ENCODE measurements at places on chromosomes 6 and 20.

DNA sequence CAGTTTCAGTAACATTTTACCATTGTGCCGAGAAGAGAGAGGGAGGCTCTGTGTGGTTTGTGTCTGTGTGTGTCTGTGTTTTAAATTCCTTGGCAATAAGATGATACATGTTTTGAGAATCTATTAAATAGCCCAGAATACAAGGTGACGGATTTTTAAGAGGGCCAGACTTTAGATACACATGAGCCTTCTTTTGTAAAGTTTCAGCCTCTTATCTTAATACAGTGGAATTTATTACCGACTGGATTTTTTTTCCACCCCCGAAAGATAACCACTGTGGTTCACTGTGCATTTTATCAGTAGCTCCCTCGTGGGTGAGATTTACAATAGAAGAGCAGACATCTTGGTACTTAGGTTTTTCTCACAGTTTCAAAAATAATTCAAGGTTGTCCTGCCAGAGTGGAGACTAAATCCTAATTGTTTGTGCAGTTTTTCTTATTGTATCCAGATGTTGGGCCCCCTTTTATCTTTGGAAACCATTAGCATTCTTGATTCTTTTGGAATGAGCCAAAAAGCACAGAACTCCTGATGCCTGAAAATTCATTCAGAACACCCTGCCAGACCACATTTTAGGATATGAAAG, 49.9 kb downstream of the STK4 start:
- DNase-seq: no peak

DNA sequence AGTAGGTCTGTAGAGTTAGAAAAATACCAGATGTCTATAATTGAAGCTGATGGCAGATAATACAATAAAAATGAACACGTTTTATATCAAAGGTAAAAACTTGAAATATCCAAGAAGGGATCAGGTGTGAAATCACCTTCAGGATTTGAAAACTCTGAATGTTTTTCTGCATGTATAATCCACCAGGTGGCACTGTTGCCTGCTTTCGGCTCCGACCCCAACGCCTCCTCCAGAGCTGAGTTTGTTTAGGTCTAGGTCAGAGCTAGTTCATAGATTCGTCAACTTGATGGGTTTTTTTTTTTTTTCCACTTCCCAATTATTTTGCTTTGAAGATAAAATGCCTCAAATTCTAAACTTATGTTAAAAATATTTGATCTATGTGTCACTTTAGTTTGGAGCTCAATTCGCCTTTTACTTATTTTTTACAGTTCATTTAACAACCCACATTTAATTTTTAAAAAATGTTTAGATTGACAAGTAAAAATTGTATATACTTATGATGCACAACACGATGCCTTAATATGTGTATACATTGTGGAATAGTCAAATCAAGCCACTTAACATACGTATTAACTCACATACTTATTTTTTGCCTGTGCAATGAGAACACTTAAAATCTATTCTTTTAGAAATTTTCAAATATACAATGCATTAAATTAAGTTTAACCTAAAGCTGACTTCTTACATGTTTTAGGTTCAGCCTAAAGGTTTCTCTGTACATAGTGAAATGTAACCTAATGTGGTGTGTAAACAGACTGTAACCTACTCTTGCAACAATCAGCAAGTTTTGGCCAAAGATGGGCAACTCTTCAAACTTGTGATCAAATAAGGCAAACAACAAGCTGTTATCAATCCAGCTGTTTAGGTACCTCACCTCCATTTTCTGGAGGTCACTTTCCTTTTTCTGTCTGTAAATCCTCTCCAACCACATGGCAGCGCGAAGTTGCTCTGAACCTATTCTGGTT, 39.4 kb upstream of the ENPP4 start:
- DNase-seq: no peak

GRCh38 chr6:108714766-108715414, 133.3 kb upstream of the ARMC2 start:
- no peak for DNase-seq

DNA sequence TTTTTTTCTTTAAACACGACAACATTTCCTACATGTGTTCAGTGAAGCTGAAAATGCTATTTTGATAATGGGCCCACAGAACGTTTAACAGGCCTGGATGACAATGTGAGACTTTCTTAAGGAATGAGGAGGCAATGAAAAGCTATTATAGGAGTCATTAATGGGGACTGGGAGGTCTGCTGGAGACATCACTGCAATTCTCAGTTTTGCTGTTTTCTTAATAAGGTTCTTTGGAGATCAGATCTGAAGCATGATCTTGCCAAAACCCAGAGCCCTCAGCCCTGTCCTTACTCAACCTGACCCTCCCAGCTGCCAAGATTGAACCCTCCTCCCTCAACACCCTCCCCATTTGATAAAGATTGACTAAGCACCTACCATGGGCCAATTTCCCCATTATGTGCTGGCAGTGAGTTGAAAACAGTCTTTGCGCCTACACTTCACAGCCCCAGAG, 353.1 kb downstream of the MAFB start:
- DNase-seq: no peak

GRCh38 chr6:108781419-108782100, 66.7 kb upstream of the ARMC2 start:
- no peak for DNase-seq

GRCh38 chr20:47382746-47383415, 26.4 kb upstream of the ZMYND8 start:
- no peak for DNase-seq

- DNase-seq: no peak
These were observed 96.6 kb upstream of the SMLR1 start for GRCh38 chr6:130730600-130730999.

DNA sequence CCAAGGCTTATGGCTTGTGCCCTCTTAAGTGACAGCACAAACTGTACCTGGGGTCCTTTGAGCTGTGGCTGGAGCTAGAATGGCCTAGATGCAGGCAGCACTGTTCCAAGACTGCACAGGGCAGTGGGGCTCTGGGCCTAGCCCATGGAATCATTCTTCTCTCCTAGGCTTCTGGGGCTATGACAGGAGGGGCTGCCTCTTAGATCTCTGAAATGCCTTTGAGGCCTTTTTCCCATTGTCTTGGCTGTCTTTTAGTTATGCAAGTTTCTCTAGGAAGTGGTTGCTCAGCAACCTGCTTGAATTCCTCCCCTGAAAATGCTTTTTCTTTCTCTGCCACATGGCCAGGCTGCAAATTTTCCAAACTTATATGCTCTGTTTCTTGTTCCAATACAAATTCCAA, 183.4 kb downstream of the WDR27 start:
- DNase-seq: no peak

- DNase-seq: no peak
These were observed 108.2 kb upstream of the SALL4 start for GRCh38 chr20:51910321-51911050.

DNA sequence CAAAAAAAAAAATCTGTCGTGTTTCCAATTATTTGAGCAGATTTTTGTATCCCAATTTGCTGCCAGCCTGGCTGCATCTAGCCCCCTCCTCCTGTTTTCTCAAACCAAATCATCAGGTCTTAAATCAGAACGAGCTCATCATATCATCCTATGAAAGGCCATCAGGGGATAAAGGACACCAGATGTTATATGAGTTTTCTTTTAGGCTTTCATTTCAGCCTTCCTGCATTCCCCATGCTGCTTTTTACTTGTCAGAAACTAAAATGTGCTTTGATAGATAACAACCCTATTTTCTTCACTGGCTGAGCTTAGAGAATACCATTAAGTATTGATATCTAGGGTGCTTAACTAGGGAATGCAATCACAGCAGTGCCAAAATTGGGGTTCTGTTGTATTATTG, 968.4 kb upstream of the SLC35B3 start:
- no peak for DNase-seq

GRCh38 chr20:45328451-45328850, 19.8 kb downstream of the SDC4 start:
- DNase-seq: no peak

- DNase-seq: no peak
These were observed 85.3 kb downstream of the CDS2 start for GRCh38 chr20:5211803-5212714.

GRCh38 chr6:167647737-167648470, 178.8 kb upstream of the AFDN start:
- DNase-seq: no peak
